ENCODE measurements at places on chromosomes 13 and 19.

GRCh38 chr13:111280681-111281585 is 39.5 kb upstream of the TEX29 start:
- DNase-seq, result no peak

DNA sequence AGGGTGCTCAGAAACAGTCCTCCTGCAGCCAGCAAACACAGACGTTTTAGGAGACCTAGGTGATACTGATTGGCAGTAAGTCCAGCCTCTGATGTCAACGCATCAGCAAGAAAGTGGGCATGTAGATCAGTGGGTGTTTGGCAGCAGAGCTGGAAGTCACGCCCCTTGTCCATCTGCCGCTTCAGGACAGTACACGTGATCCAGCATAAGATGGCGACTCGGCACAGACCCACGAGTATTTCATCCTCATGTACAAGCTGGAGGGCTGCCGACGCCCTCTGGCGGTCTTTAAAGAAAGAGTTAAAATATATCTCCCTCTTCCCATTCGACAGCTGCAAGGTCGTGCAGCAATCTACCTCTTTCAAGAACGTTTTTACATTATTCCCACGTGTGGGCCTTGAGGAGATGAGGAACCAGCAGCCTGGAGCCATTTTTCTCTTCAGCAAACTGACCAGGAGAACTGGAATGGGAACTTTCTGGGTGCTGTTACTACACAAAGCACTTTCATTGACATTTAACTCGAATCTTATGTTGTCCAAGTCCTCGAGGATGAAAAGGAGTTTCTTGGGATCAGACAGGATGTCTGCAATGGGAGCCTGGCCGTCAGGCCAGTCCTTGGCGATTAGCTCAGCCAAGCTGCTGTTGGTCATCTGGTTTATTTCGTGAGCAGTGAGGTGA is 22.3 kb downstream of the NLRP11 start:
- DNase-seq, result peak; percentile 57

DNA sequence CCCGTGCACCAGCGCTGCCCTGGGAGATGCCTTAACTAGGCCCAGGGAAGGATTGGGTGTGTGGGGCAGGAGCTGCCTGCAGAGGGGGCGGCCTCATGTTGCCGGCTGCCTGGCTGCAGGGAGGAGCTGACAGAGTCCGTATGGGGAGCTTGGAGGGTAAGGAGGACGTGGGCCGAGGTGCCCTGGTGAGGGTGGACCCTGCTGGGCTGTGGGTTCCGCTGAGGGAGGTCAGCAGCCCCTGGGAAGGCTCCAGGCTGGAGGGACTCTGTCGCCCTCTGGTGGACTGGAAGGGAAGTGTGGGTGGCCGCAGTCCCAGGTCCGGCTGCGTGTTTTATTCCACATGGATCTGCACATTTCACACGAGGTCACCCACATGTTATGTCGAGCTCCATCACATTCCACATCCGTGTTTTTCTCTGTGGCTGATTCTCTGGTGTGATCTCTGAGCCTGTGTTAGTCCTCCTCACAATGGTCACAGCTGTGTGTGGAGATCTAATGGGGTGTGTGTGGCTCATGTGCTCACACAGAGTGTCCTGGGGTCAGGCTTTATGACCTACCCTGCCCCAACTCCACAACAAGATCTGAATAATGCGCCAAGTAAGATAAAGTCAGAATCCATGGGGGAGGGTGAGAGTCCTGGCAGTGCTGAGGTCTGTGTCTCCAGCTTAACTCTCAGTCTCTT is 1.8 kb upstream of the CEACAM8 start:
- DNase-seq, result peak; percentile 10

GRCh38 chr13:38868870-38869269 is 121.8 kb downstream of the STOML3 start:
- DNase-seq, result no peak

Data from Kasumi-1 (cell line).